ENCODE measurements at places on chromosomes 11 and 22.

- DNase-seq: no peak
These were observed 16.6 kb downstream of the ARAP1 start for GRCh38 chr11:72735495-72736027.

DNA sequence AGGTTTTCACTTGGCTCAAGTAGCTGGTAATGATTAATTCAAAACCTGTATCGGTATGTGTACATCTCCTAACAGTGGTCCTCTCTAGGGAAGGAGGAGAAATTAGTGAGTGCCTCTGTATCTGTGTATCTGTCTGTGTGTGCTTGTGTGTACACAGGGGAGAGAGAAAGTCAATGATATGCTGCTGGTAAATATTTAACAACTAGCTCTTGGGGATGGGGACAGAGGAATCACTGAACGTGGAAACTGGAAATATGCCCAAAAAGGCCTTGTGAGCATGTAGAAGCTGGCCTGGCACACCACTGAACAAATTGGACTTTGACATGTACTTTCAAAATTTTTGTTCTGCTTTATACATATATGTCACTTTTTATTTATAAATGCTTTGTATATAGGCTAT is 214.0 kb upstream of the SYN3 start:
- no peak for DNase-seq

- no peak for DNase-seq
These were observed 84.2 kb downstream of the CTTN start for GRCh38 chr11:70482529-70482917.

- no peak for DNase-seq
These were observed 6.5 kb downstream of the HMBS start for GRCh38 chr11:119091178-119091577.

GRCh38 chr11:4983841-4984240 is 10.8 kb upstream of the OR51L1 start:
- no peak for DNase-seq
